ENCODE measurements at places on chromosomes 6 and 20.

DNA sequence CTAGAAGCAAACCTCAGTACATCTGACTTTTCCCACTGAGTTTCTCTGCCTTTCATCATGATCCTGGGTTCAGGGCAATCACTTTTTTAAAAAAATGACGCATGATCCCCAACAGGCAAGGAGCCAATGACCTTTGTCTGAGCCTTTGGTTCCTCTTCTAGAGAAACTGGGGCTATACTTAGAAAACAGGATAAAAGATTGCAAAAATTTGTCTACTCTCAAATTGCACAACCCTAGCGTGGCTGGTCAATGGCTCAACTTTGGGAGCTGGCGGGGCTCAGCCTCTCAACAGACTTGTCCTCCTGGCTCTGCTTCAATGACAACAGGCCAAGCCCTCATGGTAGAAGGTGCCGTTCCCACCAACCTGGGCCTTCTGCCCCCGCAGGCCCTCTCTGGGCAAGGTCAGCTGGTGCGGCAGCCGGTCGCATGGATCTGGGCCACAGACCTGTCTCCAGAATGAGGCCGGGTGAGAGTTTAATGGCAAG, 48.7 kb downstream of the PDYN start:
- no peak for DNase-seq

DNA sequence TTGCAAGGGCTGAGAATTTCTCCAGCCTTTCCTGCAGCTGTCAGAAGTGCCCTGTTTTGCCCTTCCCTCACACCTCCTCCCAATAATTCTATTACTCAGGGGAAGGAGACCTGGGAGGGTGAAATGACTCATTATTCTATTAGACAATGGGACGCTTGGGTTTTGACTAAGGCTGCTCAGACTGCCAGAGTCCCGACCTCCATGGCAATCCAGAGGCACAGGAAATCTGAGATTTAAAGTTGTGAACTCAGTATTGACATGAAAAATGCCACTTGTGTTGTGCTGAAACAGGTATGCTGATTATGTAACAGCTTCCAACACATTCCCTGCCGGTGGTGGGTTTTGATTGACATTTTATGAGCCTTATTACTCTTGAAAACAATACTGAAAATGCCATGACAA, 625.9 kb upstream of the FLRT3 start:
- DNase-seq = no peak

- no peak for DNase-seq
These were observed 22.6 kb upstream of the DYNLRB1 start for GRCh38 chr20:34493646-34494045.

GRCh38 chr20:41172296-41173140, 35.2 kb downstream of the PLCG1 start:
- DNase-seq = no peak

DNA sequence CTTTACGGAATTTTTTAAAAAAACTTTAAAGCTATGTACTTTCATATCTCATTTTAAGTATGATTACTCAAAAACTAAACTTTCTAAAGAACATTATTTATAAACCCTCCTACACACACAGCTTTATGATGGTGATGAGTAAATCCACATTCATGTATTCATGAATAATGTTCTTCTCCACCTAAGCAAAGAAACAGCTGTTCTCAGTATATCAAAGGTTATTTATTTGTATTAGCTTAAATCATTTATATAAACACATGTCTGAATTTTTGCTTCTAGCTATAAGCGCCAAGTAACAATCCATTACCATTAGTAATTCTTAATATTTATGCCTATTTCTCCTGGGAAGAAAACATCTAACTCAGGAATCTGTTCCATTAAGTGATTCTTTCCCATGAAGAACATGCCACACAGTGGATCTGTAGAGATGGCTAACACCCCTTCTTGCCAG, 63.3 kb downstream of the SMLR1 start:
- DNase-seq = no peak

GRCh38 chr20:55667955-55668354, 337.4 kb downstream of the CBLN4 start:
- DNase-seq = no peak

DNA sequence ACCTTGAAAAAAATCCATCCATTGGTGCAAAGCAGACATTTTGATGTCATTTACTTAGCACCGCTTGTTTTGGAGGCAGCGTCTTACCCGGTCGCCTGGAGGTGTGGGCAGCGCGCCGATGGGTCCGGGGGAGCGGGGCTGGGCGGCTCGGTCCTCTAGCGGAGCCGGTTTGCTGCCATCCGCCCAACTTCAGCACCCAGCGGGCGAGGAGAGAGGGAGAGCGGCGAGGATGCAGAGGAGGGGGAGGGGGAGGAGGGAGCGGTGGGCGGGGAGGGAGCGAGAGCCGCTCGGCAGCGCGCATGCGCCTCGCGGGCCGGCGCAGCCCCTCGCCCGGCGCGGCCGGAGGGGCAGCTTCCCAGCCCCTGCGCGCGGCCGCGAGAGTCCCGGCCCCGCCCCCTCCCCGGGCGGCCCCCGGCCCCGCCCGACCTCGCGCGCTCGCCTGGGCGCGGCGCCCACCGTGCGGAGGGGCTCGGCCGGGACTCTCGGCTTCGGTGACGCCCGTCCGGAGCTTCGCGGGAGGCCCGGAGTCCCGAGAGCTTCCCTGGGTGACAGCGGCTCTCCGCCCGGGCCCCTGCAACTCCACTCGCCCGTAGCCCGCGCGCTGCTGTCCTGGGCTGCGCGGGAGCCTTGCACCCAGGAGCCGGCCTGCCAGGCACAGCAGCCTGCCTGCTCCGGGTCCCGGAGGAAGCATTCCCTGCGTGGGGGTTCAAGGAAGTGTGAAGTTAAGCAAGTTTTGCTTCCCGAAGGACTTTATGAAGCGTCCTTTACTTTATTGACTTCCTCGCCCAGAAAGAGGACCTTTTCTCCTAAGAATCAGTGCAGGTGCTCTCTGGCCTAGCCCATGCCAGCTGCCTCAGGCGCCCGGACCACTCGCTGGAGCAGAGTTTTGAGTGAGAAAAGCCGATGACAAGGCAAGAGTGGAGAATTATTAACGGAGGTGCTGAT, at the start of gene RGS17:
Gene RGS17, minus strand, starts transcription at position 246 of the 945 bp plus-strand sequence. CDS start 87,264 bp downstream, outside the sequence.
- no peak for DNase-seq
